ENCODE measurements at places on chromosomes 16 and 17.

DNA sequence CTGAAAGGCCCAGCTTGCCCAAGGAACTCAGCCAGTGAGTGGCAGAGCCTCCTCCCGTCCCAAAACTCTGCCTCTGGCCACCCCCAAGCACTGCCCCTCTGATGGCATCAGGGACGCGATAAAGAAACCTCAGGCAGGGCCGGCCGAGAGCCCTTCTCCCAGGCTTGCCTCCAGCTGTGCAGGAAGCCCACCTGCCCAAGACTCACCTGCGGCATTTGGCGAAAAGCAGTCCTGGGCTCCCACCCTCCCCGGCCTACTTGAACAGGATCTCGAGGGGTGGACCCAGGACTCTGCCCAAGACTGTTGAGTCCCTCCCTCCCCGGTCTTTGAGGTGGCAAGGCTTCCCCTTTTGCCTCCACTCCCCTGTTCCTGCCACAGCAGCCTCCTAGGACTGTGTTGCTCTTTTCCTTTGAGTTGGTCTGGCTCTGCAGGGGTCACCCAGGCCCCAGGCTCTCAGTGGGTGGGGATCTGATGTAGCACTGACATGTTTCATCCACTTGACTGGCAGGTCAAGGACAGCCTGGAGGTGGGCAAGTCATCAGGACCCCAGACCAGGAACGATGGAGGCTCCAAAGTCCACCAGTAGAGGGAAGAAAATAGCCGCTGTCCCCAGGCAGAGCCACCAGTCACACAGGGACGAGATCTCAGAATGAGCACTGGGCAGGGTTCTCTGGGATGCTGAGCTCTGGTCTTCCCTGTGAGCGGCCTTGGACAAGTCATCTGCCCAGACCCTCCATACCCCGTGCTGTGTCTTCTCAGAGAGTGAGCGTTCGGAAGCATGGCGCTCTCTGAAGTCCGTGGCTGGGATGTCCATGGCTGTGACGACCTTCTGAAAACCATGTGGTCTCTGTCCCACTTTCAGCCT, 111.0 kb upstream of the TNRC6C start:
- DNase-seq: no peak

DNA sequence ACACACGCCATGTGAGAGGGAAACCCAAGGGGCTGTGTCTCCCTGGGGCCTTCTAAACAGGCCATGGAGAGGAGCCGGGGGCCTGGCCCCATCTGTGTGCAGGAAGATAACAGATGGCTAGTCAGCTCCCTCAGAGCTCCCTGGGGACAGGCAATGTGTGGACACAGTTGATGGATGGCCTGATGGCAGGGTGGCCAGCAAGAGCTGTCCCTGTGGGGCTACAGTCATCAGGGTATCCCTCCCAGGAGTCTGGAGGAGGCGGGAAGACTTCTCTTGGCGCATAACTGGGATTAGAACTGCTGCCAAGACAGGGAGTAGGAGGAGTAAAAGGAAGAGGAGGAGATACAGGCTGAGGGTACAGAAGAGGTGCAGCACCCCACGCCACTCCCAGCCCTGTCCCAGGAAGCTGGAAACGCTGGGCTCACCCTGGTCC, 17.3 kb downstream of the MYO18A start:
- DNase-seq: no peak

- DNase-seq: no peak
These were observed 37.1 kb downstream of the PRKCA start for GRCh38 chr17:66339561-66339960.

DNA sequence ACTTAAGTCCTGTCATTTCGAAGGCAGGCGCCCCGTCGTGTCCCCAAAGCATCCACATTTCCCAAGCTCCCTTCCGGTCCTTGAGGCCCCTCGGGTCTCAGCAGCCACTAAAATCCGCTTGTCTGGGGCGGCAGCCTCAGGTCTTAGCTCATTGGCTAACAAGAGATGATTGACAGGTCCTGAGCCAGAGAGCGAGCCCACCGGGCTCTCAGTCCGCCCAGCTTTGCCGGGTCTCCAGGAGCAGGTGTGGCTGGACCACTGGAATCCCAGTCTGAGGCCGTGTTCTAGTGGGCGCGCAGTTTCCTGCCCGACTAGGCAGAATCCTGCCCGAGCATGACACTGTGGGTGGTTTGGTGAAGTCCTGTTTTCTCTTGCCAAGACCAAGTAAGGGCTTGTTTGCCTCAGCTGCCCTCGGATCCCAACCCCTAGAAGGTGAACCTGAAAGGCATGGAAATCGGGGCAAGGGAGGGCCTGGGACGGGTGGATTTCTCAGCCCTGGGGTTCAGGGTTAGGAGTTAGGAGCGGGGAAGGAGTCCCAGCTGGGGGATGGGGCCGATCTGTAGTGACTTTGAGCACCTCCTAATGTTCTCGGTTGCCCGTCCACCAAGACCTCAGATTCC, 42.8 kb downstream of the MRC2 start:
- DNase-seq: no peak

GRCh38 chr17:19262650-19263631, 25.8 kb downstream of the EPN2 start:
- peak; percentile 75 for DNase-seq

- DNase-seq: no peak
These were observed 6.2 kb upstream of the MYOCD start for GRCh38 chr17:12659500-12659899.

DNA sequence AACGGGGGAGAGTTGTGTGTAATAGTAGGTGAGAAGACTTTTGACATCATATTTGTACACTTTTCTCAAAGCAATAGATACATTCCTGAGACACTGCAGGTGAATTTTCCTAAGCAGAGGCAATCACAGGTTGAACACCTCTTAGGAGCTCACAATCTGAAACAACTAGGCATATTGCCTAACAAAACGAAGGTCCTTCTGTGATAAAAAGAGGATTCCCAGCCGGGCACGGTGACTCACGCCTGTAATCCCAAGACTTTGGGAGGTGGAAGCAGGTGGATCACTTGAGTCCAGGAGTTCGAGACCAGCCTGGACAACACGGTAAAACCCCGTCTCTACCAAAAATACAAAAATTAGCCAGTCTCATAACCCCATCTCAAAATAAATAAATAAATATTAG, 17.4 kb downstream of the NXN start:
- no peak for DNase-seq

DNA sequence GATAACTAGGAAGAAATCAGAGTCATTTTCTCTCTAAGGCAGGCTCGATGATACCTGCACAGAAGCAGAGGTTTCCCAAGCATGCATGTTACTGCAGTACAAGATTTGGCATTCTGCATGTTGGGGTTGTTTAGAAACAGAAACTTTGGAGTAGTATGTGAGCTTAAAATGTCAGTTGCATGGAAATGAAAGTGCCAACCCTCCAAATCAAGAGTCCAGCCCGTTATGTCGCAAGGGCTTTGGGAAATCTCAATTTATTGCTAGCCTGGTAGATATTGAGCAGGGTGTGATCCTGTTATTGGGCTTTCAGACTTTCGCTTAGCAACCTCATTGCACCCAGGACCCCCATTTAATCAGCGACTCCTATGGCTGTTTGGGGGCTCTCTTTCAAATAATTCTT, 490.8 kb downstream of the MAF start:
- DNase-seq: no peak

DNA sequence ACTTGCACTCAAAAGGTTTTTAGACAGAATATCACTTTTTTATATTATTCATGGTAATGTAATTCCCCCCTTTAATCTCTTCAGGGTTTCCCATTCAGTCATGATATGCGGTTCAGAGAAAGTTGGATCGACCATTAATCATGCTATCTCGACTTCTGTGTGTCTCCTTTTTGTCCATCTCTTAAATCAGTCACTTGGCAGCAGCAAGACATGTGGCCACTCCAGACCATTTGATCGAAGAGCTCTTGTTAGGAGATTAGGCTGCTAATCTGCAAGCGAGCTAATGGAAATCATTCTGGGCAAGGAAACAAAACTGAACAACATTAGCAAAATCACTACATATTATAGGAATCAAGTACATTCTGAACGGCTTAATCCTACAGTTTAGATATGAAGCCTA, 449.9 kb downstream of the WWOX start:
- no peak for DNase-seq

- DNase-seq: no peak
These were observed 9.9 kb downstream of the PER1 start for GRCh38 chr17:8142158-8142886.

- no peak for DNase-seq
These were observed 36.2 kb downstream of the RBFOX3 start for GRCh38 chr17:79574656-79575055.

GRCh38 chr16:24978370-24978914, 36.7 kb downstream of the ARHGAP17 start:
- DNase-seq: no peak

DNA sequence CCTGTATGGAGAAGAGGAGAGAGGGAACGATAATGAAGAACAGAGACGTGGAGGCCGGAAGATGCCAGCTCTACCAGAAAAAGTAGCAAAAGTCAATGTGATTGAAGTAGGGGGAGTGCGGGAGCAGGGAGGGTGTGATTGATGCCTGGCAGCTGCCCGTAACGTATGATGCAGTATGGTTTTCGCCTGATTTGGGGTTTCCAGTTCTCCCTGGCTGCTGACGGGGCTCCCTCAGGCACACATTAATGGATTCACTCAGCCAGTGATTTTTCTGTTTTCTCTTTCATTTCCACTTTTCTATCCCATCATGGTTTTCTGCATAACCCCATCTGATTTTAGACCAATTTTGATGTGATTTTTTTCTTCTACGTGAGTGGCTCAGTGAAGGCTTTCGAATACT, 62.1 kb downstream of the PRKCA start:
- DNase-seq: no peak

DNA sequence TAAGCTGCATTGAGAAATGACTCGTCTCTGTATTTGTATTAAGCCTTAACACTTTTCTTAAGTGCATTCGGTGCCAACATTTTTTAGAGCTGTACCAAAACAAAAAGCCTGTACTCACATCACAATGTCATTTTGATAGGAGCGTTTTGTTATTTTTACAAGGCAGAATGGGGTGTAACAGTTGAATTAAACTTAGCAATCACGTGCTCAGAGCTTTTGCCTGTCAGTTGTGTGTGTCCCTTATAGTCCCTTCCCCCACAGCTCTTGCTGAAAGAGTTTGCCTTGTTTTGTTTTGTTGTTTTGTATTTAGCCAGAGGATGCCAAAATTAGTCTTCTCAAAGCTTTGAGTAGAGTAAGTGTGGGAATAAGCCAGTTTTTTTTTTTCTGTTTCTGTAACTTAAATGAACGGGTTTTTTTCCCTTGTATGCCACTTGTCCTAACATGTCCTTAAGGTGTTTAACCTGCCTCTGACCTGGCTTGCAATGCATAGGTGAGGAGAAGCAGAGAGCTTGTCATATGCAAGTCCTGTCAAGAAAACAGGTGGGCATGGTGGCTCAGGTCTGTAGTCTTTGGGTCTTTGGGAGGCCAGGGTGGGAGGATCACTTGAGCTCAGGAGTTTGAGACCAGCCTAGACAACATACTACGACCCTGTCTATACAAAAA, 4.6 kb upstream of the MAPK8IP3 start:
- DNase-seq: no peak

- no peak for DNase-seq
These were observed 327.9 kb downstream of the SLC39A11 start for GRCh38 chr17:72764632-72765041.

DNA sequence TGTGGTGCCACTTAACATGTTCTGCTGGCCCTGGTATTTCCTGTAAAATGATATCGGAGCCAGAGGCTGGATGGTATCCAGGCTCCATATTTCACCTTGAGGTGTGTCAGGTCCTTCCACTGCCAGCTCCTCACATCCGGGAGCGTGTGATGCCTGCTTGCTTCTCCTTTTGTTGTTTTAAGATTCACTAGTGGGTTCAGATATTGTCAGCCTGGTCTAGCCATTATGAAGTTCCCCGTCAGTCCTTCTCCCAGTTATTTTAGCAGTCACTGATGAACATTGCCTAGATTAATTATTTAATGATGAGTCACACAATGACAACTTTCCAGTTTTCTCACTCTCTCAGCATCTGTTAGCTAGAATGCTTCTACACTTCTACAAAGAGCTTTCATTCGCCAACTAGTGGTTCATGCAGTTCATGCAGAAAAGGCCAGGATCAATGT, 11.3 kb downstream of the DNAAF1 start:
- DNase-seq: no peak

GRCh38 chr17:7712111-7712771, 5.3 kb upstream of the DNAH2 start:
- no peak for DNase-seq

- DNase-seq: no peak
These were observed 775.9 kb upstream of the GOT2 start for GRCh38 chr16:59510008-59510424.

GRCh38 chr17:59839651-59840328, 53.0 kb downstream of the TUBD1 start:
- no peak for DNase-seq

DNA sequence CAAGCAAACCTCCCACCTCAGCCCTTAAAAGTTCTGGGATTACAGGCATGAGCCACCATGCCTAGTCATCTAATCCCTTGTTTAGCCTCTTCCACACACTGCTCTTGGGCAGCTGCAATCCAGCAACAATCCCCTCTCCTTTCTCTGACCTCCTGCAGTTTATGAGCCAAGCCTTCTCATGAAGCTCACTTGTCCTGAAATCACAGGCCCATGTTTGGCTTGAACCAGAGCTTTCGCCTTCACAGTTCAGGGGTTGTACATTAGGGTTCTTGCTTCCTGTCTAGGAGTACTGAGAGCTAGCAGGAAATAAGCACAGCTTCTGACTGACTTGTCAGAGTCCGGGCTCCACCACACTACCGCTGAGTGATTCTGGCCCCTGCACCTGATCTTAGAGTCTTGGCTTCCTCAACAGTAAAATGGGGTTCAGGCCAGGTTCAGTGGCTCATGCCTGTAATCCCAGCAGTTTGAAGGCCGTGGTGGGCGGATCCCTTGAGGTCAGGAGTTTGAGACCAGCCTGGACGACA, 16.3 kb downstream of the ERAL1 start:
- peak; percentile 27 for DNase-seq

- no peak for DNase-seq
These were observed 10.1 kb downstream of the HMOX2 start for GRCh38 chr16:4486126-4486893.

DNA sequence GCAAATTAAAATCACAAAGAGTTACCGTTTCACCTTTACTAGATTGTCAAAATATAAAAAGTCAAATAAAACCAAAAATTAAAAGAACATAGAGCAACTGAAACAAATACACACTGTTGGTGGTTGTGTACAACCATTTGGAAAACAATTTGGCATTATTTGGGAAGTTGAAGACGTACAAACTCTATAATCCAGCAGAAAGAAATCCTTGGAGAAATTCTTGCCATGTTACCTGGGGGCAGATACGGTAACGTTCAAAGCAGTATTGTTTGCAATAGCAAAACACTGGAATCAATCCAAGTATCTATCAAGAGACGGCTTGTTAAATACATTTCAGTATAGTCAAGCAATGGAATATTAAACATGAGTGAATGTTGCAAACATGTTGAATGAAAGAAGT, 56.7 kb downstream of the TBX4 start:
- DNase-seq: no peak

DNA sequence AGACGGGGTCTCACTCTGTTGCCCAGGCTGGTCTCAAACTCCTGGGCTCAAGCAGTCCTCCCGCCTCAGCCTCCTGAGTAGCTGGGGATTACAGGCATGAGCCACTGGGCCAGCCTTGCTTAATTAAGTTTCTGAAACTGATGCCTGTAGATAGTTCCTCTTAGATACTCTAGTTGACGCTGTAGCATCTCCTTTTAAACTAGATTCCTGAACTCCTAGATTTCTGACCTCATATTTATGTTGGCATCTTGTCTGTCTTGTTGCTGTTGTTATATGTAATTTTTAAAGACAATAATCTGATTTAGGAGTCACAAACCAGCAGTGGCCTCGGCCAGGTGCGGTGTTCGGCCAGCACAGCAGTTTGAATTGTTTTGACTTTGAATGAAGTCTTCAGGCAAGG, 37.5 kb downstream of the DHRS7B start:
- no peak for DNase-seq

GRCh38 chr16:84758627-84759026, 58.8 kb downstream of the USP10 start:
- DNase-seq: no peak
